ENCODE measurements at places on chromosomes 3 and 15.

GRCh38 chr3:159727506-159727905 is 261.1 kb upstream of the IL12A start:
- DNase-seq = no peak

DNA sequence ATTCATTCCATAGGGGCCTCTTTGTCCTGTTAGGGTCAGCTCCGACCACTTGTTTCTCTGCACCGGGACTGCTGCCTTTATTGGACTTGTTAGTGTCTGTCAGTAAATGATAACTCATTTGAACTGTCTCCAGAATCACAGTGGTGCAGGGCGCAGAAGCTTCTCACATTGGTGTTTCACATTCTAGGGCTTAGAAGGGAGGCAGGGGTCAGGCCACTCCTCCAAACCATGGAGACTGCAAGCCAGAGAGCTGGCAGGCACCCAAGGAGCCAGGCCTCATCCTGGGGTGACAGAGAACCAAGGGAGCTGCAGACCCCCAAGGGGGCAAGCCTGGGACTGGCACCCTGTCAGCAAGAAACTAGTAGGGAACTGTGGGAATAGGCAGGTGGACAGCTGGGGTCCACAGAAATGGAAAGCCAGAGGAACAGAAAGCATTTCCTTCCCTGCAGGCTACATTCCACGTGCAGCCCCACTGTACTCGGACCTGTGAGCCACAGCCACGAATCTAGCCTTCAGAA is 49.1 kb downstream of the CCNL1 start:
- no peak for DNase-seq

GRCh38 chr3:124256599-124256998 is 264.7 kb upstream of the ROPN1 start:
- no peak for DNase-seq

- DNase-seq = no peak
Observed at GRCh38 chr3:48208076-48208475, 15.2 kb upstream of the CAMP start.

DNA sequence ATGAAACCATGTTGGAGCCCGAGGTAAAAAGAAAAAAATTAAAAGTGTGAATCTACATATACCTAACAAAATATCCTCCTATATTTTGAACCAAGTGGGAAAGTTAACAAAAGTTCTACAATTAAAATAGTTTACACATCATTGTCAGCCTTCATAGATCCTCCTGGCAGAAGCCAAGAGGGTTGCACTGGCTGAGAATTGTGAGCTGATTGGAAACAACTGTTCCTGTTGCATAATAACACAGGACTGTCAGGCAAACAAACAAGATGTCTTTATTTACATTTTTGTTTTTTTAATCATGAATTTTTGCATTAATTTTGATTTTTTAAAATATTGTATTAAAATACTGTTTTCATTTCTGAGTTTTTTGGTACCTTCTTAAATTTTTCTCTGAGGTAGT is 215.2 kb upstream of the MME start:
- DNase-seq = no peak

DNA sequence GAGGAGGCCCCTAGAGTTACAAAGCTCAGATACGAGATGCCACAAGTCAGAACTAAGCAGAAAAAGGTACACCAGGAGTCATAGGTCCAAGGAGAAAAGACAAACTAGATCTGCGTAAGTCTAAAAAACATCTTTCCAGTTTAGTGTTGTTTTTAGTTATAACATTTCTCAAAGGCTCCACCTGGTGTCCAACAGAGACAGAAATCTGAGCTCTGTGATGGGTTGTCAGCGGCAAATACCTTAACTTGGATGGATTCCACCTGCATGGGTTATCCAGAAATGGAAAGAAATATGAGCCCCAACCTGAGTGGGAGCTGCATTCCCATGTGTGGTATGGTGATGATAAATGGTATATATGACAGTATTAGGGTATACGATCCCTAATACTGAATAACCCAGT is 238.6 kb upstream of the CHRM5 start:
- DNase-seq = no peak

GRCh38 chr3:161848376-161848775 is 351.8 kb downstream of the OTOL1 start:
- DNase-seq = no peak

- no peak for DNase-seq
Observed at GRCh38 chr15:72451224-72451623, 22.9 kb upstream of the ARIH1 start.

GRCh38 chr3:40290396-40290795 is 19.1 kb upstream of the EIF1B start:
- no peak for DNase-seq

DNA sequence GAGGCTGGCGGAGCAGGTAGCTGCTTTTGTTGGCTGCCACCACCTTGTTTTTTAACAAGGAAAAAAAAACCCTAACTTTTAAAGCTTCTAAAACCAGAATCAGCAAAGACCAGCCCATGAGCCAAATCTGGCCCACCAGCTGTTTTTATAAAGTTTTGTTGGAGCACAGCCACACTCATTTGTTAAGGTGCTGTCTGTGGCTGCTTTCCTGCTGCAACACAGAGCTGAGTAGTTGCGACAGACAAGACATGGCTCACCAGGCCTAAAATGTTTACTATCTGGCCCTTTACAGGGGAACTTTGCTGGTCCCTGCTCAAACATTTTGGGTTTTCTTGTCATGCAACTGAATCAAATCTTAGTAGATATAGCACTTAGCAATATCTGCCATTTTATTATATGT is 18.9 kb downstream of the EFCAB12 start:
- no peak for DNase-seq

Data from cortex of kidney (tissue), 1 donor.